Activated CD4-positive, alpha-beta memory T cell treated with anti-CD3 and anti-CD28 coated beads for 36 hours (primary cell): ENCODE measurements at places on chromosomes 13 and 19. TPM values are rescaled to one million over a fixed set of nuclear protein-coding genes. Genes with fewer than 3 reads are reported as not detected.

- DNase-seq, result no peak
Measured at GRCh38 chr19:42468273-42468796, 25.6 kb upstream of the CXCL17 start.

GRCh38 chr13:24142886-24143285, 17.6 kb upstream of the SPATA13 start:
- DNase-seq, result no peak

KCTD4 gene
- total RNA-seq, result not detected

- DNase-seq, result no peak
Measured at GRCh38 chr13:113601166-113602070, 16.9 kb downstream of the TFDP1 start.

GRCh38 chr13:63190219-63190618, 1774.6 kb upstream of the PCDH20 start:
- no peak for DNase-seq

DNA sequence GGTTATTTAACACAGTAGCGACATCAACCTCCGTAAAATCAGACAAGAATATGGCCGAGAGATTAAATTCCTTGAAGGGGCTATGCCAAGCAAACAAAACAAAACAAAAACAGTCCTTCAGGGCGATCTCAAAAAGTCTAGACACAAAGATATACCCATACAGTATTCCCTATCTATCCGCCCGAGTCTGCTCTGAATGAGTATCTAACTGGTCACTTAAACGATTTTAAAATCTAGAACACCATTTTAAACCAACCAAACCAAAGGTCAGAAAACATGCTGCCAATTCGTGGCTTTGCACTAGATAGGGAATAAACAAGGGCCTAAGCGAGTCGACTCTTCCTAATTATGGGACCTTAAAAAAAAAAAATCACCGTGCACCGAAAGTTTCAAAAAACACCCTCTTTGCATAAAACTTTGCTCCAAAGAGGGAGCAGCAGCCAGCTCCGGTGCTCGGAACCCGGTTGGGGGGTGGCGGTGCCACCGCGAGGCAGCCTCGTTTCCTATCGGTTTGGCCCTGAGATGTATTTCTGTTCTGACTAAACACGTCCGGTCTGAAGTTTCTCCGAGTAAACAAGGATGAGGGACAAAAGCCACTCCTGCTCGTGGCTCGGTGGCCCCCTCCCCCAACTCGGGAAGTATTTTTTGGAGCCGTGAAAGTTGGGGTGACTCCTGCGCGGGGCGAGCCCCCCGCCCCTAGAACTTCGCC, 1.8 kb downstream of the HMGB1 start:
- DNase-seq, result peak; percentile 89

DNA sequence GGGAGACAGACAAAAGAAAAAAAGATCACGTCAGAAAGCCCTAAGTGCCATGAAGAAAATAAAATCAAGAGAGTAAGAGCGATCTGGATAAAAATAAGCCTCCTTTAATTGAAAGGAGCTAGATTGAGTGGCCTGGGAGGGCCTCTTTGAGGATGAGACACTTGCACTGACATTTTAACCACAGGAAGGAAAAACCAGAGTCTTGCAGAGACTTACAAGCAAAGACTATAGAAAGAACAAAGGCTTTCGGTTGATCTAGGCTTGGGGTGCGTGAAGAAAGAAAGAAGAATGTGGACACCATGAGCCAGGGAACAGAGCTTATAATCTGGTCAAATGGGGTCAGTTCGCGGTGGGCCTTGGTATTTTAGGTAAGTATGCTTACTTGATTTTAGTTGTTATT, 342.7 kb downstream of the COG6 start:
- DNase-seq, result peak; percentile 25

DNA sequence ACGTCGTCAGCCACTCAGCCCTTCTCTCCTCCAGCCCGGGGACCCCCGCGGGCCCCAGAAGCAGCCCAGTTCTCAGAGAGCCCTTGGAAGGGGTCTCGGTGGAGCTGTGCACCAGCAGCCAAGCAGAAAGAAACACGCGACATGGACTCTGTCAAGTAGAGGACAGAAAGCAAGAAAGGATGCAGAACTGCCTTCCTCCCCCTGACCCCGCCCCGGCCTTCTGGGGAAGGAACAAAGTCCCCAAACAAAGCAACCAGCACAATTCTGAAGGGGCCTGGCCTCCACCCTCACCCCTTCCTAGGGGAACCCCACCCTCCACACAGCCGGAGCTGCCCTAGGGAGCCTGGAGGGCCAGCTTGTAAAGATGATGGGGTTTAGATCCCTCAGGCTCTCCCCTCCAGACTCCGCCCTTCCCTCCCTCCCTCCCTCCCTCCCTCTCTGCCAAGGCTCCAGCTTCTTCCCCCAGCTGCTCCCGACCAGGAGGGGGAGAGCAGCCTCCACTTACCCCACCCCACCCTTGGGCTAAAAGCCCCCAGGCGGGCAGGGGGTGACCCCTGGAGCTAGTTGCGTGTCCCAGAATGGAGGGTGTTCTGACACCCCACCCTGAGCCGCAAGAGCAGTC, 7.8 kb downstream of the LYL1 start:
- DNase-seq, result no peak

DNA sequence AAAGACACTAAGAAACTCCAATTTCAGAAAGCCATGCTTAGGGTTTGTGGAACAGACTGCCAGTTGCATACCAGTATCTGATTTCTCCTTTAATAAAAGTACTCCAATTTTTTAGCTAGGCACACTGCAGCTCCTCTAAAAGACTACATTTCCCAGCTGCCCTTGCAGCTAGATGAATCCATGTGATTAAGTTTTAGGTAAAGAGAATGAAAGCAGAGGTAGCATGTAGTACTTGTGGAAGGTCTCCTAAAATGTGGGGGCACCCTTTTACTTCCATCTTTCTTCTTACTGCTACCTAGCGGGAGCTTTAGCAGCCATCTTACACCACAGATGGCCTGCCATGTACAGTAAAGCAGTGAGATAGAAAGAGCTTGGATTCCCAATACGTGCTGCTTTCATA, 33.0 kb upstream of the TSC22D1 start:
- no peak for DNase-seq

SSC5D gene
- total RNA-seq, result not detected

GRCh38 chr19:51407511-51408131, 9.8 kb downstream of the SIGLEC10 start:
- DNase-seq, result peak; percentile 56

DNA sequence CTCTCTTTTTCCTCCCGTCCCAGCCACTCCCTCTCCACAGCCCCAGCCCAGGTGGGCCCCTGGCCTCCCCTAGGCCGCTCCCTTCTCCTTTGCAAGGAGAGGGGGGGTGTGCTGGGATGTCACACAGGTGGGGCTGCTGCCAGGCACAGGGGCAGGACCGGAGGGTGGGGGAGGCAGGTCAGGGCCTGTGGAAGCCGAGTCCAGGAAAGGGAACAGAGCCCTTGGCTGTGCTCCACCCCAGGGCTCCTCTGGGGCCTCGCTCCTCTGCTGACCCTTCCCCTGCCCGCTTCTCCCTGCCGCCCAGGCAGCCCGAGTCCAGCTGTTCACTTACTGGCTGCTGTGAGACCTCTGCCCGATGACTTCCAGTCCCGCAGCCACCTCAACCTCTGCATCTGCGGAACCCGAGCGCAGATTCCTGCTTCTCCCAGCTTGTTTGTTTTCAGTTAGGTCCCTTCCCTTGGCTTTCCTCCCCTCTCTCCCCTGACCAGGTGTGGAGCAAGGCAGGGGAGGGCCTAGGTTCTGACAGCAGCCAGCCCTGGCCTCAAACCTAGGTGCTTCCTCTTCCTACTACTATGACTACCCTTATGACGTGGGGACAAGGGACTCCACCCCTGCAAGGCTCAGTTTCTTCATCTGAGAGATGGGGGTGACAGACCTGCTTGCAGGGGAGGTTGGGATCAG, 850 bp upstream of the KLK11 start:
- DNase-seq, result no peak

- no peak for DNase-seq
Measured at GRCh38 chr19:28468701-28469459, 744.1 kb downstream of the UQCRFS1 start.

GRCh38 chr13:100483841-100484381, 104.7 kb downstream of the GGACT start:
- DNase-seq, result no peak

PRSS57 gene
- not detected for total RNA-seq

DNA sequence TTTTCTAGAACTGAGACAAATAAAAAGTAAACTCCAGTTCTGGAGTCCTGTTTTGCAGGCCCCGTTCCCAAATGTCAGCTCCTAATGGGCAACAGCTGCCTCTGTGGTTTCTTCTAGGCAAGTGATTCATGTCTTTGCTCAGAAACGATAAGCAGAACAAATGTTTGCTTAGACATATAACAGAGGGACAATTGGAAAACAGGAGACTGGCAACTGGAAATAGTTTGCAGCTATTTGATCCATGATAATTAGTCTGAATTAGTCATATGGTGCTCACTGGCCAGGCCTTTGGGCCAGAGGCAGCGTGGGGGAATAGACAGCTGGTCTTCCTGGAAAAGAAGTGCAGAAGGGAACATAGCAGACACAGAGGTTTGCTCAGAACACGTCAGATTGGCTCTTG, 29.2 kb upstream of the TSHZ3 start:
- DNase-seq, result no peak

GRCh38 chr19:14949876-14950275, 8.6 kb downstream of the OR7C2 start:
- no peak for DNase-seq

DNA sequence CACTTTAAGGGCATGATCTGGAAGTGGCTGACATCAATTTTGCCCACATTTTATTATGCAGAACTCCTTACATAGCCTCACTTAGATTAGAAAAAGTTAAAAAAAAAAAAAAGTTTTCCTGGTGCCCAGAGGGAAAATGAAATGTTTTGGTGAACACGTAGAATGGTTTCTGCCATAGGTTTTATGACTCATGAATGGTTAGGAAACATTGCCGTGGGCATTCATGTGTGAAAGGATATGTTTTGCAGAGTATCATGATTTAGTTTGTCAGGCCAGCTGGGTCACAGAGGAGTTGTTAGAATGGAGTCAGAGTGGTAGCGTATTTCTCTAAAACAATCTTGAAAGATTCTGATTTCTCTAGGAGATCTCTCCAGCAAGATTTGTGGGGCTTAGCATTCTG, 133.8 kb downstream of the MRPL57 start:
- DNase-seq, result no peak

GRCh38 chr13:42322806-42323205, 50.9 kb downstream of the AKAP11 start:
- DNase-seq, result no peak

FPR3 gene
- not detected for total RNA-seq
